ENCODE measurements at places on chromosomes 1 and 21.

- DNase-seq: peak; percentile 57
These were observed 363.0 kb downstream of the SETD4 start for GRCh38 chr21:35697321-35697808.

DNA sequence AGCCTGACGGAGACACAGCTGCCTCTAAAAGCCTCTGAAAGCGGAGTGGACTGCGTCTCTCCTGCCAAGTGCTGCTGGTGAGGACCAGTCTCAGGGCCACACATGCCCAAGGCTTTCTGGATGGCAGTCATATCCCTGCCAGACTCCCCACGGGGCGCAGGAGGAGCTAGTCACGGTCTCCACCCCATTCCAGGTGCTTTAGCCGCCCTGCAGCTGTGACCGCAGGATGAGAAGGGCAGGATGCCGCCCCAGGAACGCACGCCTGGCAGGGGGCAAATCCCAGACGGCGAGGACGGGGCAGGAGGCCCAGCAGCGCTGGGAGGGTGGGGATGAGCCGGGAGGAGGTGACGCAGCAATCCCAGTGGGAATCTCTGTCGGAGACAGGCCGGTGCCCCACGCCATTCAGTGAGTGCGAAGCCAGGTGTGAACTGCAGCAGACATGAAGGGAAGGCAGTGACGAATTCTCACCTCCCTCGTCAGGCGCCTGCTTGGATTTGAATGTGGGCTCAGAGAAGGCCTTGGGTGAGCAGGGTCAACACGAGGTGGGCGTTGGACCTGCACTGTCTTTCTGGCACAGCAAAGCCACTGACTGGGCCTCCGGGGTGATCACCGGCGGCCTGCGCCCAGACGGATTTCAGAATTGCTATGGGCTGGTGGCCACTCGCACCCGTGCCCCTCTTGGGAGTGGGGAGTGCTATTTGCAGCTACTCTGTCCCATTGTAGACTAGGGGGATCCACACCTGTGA lies 38.5 kb upstream of the SLC19A1 start:
- DNase-seq: no peak

GRCh38 chr21:44395260-44395659 lies 41.8 kb downstream of the TRPM2 start:
- no peak for DNase-seq

- DNase-seq: no peak
These were observed 31.4 kb downstream of the CTH start for GRCh38 chr1:70442490-70442889.

DNA sequence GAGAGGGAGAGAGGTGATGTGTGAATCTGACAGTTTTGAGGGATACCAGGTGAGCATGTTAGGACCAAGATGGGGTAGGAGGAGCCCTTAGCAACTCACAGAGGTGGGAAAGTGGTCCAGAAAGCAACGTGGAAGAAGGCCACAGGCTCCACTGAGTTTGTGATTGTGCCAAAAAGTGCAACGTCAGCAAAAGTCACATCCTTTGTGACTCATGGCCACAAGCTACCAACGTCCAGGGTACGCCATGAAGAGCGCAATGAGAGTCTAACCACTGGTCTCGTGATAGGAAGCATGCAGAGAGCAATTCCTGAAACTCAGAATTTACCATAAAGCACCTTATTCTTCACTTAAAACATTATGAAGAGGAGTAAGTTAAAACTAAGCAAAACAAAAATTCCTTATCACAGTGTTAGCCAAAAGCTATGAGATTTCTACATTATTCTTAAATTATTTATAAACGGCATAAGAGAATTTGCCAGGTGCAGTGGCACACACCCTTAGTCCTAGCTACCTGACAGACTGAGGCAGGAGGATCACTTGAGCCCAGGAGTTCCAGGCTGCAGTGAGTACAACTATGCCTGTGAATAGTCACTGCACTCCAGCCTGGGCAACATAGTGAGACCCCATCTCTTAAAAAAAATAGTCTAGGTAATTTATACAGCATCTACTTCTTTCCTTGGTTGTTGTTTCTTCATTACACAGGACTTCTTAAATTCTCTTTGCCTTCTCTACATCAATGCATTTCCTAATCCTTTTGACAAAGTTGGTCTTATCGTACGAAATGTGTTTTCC lies 55.2 kb downstream of the COLGALT2 start:
- no peak for DNase-seq

DNA sequence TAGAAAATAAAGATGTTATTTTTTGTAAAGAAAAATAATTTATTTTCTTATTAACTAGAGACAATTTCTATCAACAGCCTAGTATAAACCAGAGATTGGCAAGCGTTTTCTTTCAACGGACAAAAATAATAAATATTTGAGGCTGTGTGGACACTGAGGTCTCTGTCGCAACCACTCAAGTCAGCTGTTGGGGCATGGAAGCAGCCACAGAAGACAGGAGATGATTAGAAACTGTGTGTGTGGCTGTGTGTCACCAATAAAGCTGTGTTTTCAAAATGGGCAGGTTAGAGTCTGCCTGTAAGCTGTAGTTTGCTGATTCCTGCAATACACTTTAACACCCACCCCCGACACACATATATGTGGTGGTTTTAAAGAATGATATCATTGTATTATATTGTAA lies 200.6 kb upstream of the HMCN1 start:
- DNase-seq: no peak

DNA sequence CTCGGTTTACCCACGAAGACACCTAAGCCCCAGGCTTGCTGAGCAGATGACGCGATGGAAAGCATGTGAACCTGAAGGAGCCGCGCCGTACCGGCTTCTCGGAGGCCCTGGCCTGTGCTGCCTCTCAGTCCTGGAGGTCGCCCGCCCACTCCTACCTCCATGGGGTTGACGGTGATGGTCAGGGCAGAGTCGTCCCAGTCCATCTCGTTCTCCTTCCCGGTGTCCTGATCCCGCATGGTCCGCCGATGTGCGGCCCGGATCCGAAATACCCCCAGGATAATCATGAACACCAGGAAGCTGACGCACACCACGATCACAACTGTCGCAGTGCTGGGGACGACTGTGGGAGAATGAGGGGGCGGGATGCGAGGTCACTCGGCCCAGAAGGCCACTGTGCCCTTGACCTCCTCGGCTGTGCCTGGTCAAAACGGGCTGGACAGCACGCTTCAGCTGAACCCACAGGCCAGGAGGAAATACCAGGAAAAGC lies 79.6 kb downstream of the PIK3CD start:
- no peak for DNase-seq

DNA sequence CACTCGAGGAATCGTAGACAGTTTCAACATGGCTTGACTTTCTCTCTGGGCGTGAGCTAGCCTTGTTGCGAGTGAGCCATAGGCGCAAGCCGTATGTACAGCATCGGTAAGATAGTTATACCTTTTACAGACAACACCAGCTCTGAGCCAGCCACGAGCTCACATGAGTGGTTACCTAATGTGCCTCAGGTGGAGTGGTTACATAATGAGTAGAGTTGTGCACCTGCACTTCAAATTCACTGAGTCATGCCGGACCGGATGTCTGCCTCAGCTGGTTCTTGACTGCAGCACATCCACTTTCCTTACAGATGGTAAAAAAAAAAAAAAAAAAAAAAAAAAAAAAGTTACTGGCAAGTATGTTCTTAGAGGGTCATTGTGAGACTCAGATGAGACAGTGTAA lies 360.4 kb upstream of the NR5A2 start:
- DNase-seq: no peak

GRCh38 chr1:67611846-67612245 lies 73.2 kb upstream of the GADD45A start:
- DNase-seq: no peak

- no peak for DNase-seq
These were observed 1.2 kb upstream of the WNT3A start for GRCh38 chr1:228005511-228006033.

- no peak for DNase-seq
These were observed 121.5 kb upstream of the KRTAP19-8 start for GRCh38 chr21:31159808-31160207.

GRCh38 chr1:152220166-152221163 lies 3.5 kb downstream of the HRNR start:
- no peak for DNase-seq

GRCh38 chr1:1764876-1765470 lies 13.3 kb downstream of the NADK start:
- no peak for DNase-seq

DNA sequence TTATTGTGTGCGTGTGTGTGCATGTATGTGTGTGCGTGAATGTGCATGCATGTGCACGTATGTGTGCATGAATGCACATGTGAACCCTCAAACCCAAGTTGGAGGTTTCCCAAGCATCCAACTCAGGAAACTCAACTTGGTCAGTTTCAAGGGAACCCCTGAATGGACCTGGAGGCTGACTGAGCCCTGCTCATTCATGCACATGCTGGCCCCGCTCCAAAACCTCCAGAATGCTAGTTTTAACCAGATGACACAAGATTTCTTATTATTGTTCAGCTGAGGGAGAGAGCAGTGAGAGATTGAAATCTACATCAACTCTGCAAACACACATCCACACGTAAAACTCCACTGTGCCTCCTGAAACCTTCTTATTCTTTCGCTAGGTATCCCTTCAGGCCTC lies 104.4 kb downstream of the OMA1 start:
- no peak for DNase-seq

DNA sequence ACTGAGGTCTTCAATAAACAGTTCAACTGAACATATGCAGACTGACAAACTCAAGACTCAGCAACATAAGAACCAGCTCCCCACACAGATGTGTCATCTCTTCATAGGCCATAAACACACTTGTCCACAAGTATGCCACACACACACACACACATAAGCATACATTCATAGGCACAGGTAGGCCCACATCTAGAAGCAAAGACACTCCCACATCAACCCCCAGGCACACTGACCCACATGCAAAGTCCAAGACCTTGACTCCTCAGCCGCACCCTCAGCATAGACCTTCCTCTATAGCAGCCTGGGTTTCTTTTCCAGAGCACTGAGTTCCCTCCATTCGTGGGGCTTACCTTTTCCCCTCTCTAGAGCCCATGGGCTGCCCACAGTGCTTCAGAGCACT lies 1.4 kb downstream of the LAD1 start:
- no peak for DNase-seq

DNA sequence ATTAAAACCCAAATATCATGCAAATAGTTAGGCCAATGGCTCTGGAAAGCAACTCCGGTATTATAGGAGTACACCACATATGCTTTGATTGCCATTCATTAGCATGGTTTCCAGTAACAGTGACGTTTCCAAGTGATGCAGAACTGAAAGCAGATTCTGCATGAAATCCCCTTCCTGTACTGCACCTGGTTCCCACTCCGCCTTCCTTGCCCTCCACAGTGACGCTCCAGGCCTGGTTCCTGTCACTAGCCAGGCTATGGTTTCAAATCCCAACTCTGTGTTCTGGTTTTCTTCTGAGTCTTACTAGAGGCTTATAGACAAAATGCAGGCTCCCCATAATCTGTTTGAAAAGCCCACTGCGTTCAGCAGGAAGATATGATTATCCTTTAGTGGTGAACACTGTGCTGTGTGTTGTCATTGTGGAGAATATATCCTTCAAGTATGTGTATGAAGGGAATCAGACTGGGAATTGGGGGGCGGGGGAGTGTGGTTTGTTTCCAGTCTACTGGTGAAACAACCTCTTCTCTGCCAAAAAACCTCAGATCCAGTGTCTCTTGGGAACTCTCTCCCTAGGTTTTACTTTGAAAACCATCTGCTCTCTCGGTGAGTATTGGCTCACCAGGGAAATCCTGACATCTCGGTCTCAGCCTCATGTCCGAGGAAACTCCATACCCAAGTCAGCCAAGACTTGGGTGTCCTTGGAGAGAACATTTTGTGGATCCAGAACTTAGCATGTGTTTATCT lies 78.7 kb downstream of the TYW3 start:
- DNase-seq: no peak

GRCh38 chr1:228430243-228430642 lies 13.6 kb upstream of the TRIM17 start:
- DNase-seq: no peak

DNA sequence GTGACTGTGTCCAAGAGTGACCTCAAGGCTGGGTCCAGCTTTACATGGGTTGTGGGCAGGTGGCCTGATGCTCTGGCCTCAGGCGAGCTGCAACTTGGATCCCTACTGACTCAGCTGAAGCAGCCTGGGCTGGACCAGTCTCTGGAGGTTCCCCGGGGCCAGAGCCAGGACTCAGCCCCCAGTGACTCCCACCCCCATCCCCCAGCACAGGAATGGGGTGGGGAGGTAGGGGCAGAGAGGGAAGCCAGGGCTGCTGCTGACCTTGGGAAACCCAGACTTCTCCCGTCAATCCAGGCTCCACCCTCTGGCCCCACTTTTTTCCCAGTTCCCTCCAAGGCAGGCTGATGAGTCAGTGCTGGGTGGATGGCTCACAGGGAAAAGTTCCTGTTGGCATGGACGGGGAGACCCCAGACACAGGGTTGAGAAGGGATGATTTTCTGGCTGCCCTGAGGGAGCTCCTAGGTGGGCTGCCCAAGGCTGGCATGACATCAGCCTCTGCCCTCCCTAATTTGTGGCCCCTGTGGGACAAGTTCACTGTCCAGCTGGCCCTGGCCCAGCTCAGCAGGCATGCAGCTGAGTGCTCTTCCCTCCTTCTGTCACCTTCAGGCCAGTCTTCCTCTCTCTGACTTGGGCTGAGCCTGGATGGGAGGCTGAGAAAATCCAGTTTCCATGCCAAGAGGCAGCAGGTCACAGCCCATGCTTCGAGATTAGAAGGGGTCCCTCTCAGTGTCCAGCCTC lies 2.2 kb downstream of the ZC3H12A start:
- DNase-seq: no peak

GRCh38 chr1:85983316-85983715 lies 173.3 kb downstream of the COL24A1 start:
- no peak for DNase-seq

GRCh38 chr21:33257094-33257803 lies 8.9 kb upstream of the IL10RB start:
- no peak for DNase-seq

DNA sequence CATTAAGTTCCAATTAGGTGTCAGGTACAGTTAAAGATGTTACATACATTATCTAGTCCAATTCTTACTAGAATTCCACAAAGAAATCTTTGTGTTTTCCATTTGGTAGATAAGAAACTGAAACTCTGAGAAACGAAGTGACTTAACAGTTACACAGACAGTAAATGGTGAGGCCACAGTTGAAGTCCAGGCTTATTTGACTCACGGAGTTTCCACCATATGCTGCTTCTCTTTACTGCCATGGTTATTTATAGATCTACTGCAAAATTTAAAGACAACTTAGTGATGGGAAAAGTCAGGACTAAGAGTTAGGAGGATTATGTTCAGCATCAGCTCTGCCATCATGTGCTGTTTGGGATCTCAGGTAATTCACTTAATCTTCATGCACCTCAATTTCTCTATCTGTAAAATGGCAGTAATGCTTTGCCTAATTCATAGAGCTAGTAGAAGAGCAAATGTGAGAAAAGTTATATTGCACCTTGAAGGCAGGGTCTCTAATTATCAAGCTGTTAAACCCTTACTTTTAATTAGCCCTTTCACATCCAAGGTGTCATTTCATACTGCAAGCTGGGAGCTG lies 26.2 kb upstream of the SAMSN1 start:
- DNase-seq: no peak

DNA sequence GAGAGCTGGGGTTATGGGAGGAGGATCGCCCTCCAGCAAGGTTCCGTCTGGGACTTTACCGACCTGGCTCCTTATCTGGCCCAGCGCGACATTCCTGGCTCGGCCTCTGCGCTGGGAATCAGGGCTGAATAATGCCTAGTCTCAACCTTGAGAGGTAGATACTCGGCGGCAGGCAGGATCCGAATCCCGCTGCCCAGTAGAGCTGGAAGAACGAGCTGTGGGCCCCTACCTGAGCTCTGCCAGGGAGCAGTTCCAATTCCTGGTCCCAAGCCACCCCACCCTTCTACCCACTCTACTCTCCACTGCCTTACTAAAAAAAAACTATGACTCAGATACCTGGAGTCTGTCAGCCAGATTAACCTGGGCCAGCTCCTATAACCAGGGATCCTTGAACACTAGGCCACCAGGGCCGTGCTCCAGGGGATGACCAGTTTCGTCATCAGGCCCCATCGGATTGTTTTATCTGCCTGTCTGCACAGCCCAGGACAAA lies 53.6 kb downstream of the RHBG start:
- DNase-seq: no peak

Data from hematopoietic multipotent progenitor cell treated with erythropoietin and hydrocortisone succinate and interleukin-3 and kit ligand, for 8 days (in vitro differentiated cells).